ENCODE measurements at places on chromosomes 16 and 17. TPM values are rescaled to one million over a fixed set of nuclear protein-coding genes. Genes with fewer than 3 reads are reported as not detected.
A peak's percentile ranks its signal among the peaks of the same experiment; 100 is the strongest.

GRCh38 chr17:75693500-75694481, 26.7 kb downstream of the SAP30BP start:
- H3K4me3 ChIP-seq: no peak overlapping the region
- no peaks in the 10 kb centered on the region for H3K4me1 ChIP-seq
- no peaks in the 10 kb centered on the region for H3K27me3 ChIP-seq
- H3K27ac ChIP-seq: no peak overlapping the region
- DNase-seq: no peak

DNA sequence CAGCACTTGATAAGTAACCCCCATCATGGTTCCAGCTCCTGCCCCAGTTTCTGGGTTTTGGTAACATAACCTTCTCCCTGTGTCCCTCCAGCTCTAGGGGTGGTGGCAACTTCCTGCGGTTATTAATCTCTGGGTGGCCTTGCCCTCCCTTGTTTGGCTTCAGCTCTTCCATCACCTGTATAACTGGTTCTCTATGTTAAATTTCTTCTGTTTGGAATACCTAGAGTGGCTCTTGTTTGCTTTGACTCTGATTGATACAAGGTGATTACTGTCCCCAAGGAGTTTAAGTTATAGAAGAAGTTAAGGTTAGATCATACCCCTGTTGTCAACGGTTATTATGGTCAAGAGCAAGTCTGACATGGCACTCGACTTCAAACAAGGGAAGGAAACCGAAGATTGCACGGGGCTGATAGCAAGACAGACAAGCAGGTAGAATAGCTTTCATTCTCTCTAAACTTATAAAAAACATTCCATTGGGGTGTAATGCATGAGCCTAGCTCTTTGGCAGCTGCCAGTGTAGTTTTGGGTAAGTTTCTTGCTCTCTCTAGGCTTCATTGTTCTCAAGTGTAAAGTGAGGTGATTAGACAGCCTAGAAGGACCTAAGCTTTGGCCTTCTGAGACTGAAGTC, 11.0 kb upstream of the CCR7 start:
- no peaks in the 10 kb centered on the region for H3K27me3 ChIP-seq
- no peak overlapping the region for H3K4me3 ChIP-seq
- no peaks in the 10 kb centered on the region for H3K36me3 ChIP-seq
- H3K4me1 ChIP-seq: peaks cover 7% of the 10 kb centered on the region

GRCh38 chr17:17182598-17183136, 23.5 kb downstream of the PLD6 start:
- no peak for DNase-seq
- no peaks in the 10 kb centered on the region for H3K36me3 ChIP-seq
- peaks cover 68% of the 10 kb centered on the region for H3K4me1 ChIP-seq
- H3K27me3 ChIP-seq: no peaks in the 10 kb centered on the region
- peak overlapping the region; percentile 42 for H3K4me3 ChIP-seq

GRCh38 chr16:22188595-22189442, 17.3 kb upstream of the EEF2K start:
- H3K27me3 ChIP-seq: no peaks in the 10 kb centered on the region
- DNase-seq: peak; percentile 74
- peak overlapping the region; percentile 69 for H3K4me3 ChIP-seq
- peaks cover 34% of the 10 kb centered on the region for H3K4me1 ChIP-seq
- H3K27ac ChIP-seq: peak overlapping the region; percentile 99

GRCh38 chr17:17694169-17695081, 13.2 kb downstream of the RAI1 start:
- H3K27me3 ChIP-seq: no peaks in the 10 kb centered on the region
- peak; percentile 82 for DNase-seq
- H3K4me3 ChIP-seq: peak overlapping the region; percentile 84
- H3K4me1 ChIP-seq: peaks cover 51% of the 10 kb centered on the region
- peaks cover 3% of the 10 kb centered on the region for H3K36me3 ChIP-seq
- peak overlapping the region; percentile 93 for H3K27ac ChIP-seq

- peaks cover 7% of the 10 kb centered on the region for H3K36me3 ChIP-seq
- H3K4me1 ChIP-seq: no peaks in the 10 kb centered on the region
- H3K27ac ChIP-seq: no peak overlapping the region
- H3K4me3 ChIP-seq: no peak overlapping the region
- DNase-seq: no peak
These were observed 100.2 kb downstream of the KATNIP start for GRCh38 chr16:27650073-27650701.

The CLDN9 gene
- not detected for total RNA-seq

- DNase-seq: no peak
- H3K27me3 ChIP-seq: no peaks in the 10 kb centered on the region
- no peak overlapping the region for H3K27ac ChIP-seq
- peaks cover 5% of the 10 kb centered on the region for H3K36me3 ChIP-seq
- peaks cover 5% of the 10 kb centered on the region for H3K4me1 ChIP-seq
These were observed 2.8 kb upstream of the MSI2 start for GRCh38 chr17:57253362-57254065.

- H3K4me1 ChIP-seq: no peaks in the 10 kb centered on the region
- H3K27me3 ChIP-seq: peaks cover 9% of the 10 kb centered on the region
- DNase-seq: no peak
- H3K36me3 ChIP-seq: no peaks in the 10 kb centered on the region
- H3K4me3 ChIP-seq: no peak overlapping the region
These were observed 12.7 kb upstream of the FOXF1 start for GRCh38 chr16:86497551-86498021.

DNA sequence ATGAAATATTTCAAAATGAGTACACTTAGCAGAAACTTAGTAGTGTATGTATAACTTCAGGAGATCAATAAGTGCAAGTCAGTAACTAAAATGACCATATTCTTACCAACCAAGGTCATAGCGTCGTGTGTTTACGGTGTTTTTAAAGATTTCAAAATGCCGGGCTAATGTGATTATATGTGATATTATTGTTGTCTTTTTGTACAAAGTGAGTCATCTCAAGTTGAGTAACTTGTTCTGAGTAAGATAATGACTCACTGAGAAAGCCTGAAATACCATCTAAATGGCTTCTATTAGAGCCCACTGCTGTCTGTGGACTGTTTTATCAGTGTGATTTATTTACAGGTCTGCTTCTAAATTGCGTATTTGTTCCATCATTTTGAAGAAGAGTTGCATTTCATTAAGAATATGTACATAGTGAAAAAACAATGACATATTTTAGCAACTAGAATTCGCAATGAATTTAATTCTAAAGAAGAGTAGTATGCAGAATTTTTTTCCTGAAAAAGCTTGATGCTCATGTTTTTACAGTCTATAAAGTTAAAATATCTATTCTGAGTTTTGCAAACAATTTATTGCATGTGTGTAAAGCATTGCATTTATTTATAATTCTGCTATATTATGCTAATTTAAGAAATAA, 12.7 kb downstream of the KRT12 start:
- no peak overlapping the region for H3K4me3 ChIP-seq
- no peak for DNase-seq
- no peak overlapping the region for H3K27ac ChIP-seq
- H3K4me1 ChIP-seq: no peaks in the 10 kb centered on the region
- no peaks in the 10 kb centered on the region for H3K27me3 ChIP-seq

The HS3ST2 gene
- 0.32 TPM for total RNA-seq

DNA sequence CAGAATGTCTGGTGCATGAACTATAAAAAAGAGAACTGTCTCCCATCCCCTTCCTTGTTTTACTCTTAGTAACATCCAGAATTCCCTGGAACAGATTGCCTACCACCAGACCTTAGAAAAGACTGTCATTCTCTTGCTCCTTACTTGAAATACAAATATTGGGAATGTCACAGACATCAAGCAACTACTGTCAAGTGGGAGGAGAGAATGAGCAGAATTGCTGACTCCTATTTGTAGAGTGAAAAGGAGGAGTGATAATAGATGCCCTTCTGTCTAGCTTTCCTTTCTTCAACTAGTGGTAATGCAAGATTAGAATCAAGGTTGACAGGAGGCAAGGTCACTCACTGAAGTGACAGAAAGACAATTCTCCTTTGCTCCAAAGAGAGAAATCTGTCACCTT, 23.9 kb upstream of the NOL11 start:
- no peaks in the 10 kb centered on the region for H3K36me3 ChIP-seq
- no peaks in the 10 kb centered on the region for H3K27me3 ChIP-seq
- no peak overlapping the region for H3K27ac ChIP-seq
- no peaks in the 10 kb centered on the region for H3K4me1 ChIP-seq
- H3K4me3 ChIP-seq: no peak overlapping the region
- no peak for DNase-seq

The TBX21 gene
- total RNA-seq: 1.5 TPM

The OR3A2 gene
- 1.2 TPM for total RNA-seq

GRCh38 chr16:57371494-57372371, 557 bp upstream of the CX3CL1 start:
- no peaks in the 10 kb centered on the region for H3K4me1 ChIP-seq
- no peak overlapping the region for H3K27ac ChIP-seq
- H3K36me3 ChIP-seq: no peaks in the 10 kb centered on the region
- DNase-seq: no peak
- no peaks in the 10 kb centered on the region for H3K27me3 ChIP-seq
- no peak overlapping the region for H3K4me3 ChIP-seq

The XAF1 gene
- total RNA-seq: 76.6 TPM

Measured in naive thymus-derived CD4-positive, alpha-beta T cell (primary cell).